NCI-H2029 (cell line): ENCODE measurements at places on chromosomes 3 and 15.
A peak's percentile ranks its signal among the peaks of the same experiment; 100 is the strongest.

DNA sequence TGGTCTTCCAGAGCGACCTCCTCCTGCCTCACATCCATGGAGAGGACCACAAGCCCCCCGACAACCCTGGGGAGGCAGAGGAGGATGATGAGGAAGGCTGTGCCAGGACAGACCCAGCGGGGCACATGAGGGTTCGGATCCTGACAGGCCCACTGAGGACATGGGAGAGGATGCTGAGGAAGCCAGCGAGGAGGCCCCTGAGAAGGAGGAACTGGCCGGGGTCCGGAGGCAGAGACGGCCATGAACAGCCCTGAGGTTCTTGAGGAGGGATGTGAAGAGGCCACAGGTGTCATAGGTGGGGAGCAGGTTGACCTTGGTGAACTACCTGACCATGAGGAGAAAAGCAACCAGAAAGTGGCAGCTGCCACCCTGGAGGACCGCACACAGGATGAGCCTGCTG, 54.9 kb upstream of the WNT7A start:
- no peak for DNase-seq

GRCh38 chr3:62586356-62586755, 213.0 kb upstream of the FEZF2 start:
- no peak for DNase-seq

DNA sequence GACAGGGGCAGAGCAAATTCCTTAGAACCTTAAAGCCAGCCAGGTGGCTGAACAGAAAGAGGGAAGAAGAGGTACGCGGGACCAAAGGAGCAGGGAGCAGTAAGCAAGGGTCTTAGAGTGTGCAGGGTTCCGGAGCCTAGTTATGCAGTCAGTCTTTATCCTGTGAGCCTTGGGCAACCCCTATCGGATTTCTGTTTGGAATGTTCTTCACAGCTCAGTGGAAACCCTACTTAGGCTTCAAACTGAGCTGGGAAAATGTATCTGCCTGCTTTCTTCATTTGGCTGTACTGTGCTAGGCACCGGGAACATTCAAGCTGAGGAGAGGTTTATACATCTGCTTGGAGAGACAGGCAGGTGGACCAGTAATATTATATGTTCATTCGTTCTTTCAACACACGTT, 37.1 kb downstream of the PSMD6 start:
- no peak for DNase-seq

- DNase-seq, result no peak
Observed at GRCh38 chr15:63046917-63047760, 4.6 kb downstream of the TPM1 start.

- peak; percentile 73 for DNase-seq
Observed at GRCh38 chr3:13495921-13496723, 16.0 kb downstream of the HDAC11 start.

- no peak for DNase-seq
Observed at GRCh38 chr15:101187820-101188636, 63.8 kb downstream of the CHSY1 start.

DNA sequence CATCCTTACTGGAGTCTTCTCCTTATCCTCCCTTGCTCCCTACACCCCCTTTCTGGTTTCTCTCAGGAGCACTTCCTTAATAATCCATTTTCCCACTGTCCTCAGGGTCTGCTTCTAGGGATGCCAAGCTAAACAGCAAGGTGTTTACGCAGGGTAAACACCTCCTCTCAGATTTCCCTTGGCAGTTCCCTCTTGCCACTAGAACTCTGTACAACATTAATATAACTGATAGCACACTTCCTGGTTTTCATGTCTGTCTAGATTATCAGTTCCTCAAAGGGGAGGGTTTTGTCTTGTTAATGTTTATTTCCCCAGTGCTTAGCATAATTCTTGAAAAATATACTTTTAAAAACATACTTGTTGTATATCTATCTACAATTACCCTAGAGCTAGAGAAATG, 118.0 kb upstream of the SLC24A5 start:
- DNase-seq, result peak; percentile 70

DNA sequence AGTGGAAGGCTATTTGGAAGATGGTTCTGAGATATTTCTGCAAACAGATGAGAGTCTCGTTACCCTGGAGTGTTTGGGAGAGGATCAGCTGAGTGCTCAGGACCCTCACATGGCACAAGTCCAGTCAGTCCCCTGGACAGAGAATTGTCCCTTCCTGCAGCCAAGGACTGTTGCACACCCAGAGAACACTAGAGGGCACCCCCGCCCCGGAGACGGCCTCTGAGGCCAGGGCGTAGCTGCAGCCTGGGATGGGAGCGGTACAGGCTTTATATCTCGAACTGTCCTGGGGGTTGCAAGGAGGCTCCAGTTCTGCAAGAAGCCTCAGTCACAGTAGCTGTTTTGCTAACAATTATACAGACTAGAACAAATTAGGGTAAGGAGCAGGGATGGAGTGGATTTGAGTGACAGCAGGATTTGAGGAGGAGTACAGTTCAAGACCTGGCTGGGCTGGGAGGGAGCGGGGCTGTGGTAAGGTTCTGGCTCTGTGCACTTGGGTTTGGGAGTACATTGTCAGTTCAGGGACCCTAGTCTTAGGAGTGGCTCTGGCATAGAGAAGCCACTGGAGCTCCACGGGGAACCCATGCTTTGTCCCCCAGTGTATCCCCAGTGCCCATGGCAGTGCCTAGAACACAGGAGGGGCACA, 67.6 kb upstream of the HACD2 start:
- peak; percentile 76 for DNase-seq

DNA sequence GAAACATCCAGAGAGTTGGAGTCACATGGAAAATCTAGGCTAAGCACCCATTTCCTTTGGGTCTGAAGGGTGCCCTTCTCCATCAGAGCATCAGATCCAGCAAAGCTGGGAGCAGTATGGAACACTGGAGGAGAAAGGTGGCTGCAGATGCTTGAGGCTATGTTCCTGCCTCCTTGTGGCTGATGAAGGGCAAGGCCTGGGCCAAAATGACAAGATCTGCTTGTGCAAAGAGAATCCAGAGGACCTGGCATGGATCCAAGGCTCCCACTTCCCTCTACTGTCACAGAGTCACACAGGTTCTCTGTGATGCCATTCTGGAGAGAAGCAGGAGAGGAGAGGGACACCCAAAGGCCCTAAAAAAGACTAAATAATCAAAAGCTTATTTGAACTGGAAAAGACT, 9.2 kb upstream of the ATP8B4 start:
- peak; percentile 11 for DNase-seq

DNA sequence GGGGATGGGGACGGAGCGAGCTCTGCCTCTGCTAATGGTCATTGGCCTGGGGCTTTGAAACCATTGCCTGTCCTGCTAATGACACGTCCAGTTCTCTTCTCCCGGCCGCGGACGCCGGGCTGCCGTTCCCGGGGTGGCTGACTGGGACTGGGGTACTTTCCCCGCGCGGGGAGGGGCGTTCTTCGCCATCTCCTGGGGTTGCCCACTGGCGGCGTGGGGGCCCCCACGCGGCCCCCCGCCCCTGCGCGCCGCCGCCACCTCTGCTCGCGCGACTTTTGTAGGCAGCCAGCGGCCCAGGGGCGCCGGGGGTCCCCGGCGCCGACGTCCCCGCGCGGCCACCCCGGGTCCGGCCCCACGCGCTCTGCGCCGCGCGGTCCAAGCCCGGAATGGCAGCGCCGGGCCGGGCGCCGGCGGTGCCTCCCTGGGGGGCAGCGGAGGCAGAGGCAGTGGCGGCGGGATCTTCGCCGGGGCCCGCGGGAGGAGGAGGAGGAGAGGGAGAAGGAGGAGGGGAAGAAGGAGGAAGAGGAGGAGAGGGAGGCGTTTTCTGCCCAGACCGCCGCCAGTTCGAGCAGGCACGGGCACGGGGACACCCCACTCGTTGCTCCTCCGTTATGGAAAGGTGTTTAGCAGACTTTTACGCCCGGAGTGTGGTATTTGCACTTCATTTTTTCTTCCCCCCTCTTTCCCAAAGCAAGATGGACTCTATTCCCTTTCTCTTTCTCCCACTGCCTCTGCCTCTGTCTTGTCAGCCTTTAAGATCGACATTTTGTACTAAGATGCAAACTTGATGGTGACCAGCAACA, 2.3 kb downstream of the BBX start:
- DNase-seq, result no peak
